ENCODE measurements at places on chromosomes 5 and 9.

- DNase-seq = no peak
These were observed 87.4 kb upstream of the PAPPA start for GRCh38 chr9:116066221-116066620.

GRCh38 chr5:54832045-54832444 lies 153.3 kb downstream of the ESM1 start:
- DNase-seq = peak; percentile 34

GRCh38 chr9:126325821-126326220 lies 808 bp upstream of the MVB12B start:
- DNase-seq = no peak

DNA sequence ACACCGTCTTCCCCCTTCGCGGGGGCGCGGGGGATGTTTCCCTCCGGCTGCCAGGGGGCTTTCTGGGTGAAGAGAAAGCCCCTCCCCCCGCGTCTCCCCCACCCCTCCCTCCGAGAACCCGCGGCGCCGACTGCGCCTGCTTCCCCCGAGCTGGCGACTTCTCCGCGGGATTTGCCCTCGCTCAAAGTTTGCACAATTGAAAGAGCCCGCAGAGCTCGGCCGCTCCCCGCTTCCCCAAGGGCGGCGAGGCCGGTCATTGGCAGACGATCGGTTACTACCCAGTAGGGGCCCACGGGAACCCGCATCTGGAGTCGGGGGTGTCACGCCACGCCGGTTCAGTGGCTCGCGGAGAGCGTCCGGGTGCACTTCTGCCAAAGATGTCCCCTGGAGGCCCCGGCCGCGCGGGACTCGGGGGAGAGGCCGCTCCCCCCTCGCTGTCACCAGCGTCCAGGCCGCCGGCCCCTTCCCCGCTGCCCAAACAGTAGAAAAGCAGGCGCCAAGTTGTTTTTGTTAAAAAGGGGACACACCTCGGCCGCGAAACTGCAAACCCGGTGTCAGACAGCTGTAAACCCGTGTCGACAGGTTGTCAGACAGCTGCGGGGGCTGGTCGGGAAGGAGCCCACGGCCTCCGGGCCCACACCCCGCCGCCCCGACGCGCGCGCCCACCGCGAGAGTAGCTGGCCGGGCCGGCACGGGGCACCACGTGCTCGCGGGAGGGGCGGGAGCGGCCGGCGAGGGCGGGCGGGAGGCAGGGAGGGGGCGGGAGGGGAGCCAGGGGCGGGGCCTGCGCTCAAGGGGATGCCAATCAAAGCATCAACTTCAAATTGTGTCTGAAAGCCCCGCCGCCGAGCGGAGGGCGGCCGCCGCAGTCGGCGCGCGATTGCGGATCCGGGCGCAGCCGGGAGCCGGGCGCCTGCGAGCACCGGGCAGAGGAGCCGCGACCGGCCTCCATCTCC lies at the start of gene IRX1:
IRX1 (plus strand) TSS at position 827 of the 956 bp plus-strand sequence. CDS start 274 bp downstream, outside the sequence.
- no peak for DNase-seq

GRCh38 chr5:110663525-110663924 lies 62.9 kb downstream of the TMEM232 start:
- DNase-seq = no peak

GRCh38 chr5:160441311-160441781 lies 19.7 kb downstream of the PTTG1 start:
- no peak for DNase-seq

GRCh38 chr5:132771503-132771998 lies 5.5 kb downstream of the SEPTIN8 start:
- no peak for DNase-seq

GRCh38 chr5:151810897-151811296 lies 39.1 kb downstream of the G3BP1 start:
- DNase-seq = no peak

Measured in renal pelvis (tissue), 12 donors.